ENCODE measurements at places on chromosomes 13 and 19. TPM values are rescaled to one million over a fixed set of nuclear protein-coding genes. Genes with fewer than 3 reads are reported as not detected.

Gene ACP5
- 0.26 TPM for total RNA-seq

Gene LHB
- 0.89 TPM for total RNA-seq

Gene TNFRSF19
- total RNA-seq = 0.13 TPM

Gene FCER2
- not detected for total RNA-seq

Gene ATP4A
- not detected for total RNA-seq

Gene KIR2DL1
- total RNA-seq = not detected

Gene OR7D2
- 0.25 TPM for total RNA-seq

Gene SIGLECL1
- not detected for total RNA-seq

DNA sequence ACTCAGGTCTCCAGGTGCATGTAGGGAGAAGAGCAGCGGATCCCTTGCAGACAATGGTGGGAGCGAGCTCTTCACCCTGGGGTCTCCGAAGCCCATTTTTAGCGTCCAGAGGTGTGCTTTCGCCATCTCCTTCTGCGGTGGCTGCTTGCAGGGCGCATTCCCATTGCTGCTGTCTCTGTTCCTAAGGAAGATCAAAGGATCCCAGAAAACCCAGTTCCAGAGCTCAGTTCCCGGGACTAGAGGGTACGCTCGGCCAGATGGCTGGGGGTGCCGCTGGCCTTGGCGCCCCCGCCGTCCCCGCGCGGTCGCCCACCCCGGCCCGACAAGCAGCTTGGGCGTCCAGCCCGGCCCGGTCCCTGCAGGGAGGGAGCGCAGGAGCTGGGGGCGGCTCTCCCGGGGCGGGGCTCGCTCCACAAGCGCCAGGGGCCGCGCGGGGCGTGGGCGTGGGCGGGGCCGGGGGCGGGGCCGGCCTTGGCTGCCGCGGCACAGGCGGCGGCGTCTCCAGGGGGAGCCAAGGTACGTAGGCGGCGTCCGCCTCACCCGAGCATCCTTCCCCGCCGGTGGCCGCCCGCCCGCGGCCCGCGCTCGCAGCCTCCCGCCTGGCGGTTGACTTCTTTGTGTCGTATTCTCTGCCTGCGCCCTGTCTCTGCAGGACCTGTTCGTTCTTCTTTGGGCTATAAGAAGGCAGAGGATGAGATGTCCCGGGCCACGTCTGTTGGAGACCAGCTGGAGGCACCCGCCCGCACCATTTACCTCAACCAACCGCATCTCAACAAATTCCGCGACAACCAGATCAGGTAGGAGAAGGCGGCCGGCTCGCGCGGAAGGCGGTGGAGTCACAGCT, 96.8 kb downstream of the ATP8A2 start:
- no peak for DNase-seq

DNA sequence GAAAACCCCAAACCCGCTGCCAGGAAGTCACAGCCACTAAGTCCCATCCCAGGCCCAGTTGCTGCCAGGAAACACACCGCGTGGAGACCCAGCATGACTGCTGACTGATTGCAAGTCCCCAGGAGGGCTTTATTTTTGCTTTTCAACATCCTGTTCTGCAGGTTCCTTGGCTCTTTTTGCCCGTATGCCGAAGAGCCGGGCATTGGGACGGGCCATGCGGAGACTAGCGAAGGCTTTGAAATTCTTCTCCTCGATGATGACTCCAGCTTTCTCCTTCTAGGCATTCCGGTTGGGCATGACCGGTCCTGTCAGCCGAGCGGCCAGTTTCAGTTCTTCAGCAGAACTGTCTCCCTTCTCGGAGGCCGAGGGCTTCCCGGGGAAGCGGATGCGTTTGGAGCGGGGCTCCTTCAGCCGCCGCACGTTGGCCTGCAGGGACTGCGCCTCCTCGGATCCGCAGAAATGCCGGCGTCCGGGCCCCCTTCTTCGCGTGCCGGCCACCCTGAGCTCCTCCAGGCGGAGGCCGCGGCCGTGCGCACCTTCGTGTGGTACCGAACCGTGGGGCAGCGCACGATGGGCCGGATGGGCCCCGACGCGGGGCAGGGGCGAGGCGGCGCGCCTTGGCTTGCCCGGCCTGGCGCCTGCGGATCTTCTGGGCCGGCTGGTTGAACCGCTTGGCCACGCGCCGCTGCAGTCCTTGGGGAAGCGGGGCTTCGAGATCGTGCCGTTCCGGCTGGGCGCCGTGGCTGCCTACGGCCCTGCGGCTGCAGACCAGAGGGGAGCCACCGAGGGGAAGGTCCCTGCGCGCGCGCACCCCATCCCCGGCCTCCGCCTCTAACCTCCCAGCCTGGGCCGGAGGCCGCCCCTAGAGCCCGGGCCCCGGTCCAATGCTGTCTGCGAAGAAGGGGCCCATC, 15.2 kb downstream of the ZSCAN5C start:
- no peak for DNase-seq

DNA sequence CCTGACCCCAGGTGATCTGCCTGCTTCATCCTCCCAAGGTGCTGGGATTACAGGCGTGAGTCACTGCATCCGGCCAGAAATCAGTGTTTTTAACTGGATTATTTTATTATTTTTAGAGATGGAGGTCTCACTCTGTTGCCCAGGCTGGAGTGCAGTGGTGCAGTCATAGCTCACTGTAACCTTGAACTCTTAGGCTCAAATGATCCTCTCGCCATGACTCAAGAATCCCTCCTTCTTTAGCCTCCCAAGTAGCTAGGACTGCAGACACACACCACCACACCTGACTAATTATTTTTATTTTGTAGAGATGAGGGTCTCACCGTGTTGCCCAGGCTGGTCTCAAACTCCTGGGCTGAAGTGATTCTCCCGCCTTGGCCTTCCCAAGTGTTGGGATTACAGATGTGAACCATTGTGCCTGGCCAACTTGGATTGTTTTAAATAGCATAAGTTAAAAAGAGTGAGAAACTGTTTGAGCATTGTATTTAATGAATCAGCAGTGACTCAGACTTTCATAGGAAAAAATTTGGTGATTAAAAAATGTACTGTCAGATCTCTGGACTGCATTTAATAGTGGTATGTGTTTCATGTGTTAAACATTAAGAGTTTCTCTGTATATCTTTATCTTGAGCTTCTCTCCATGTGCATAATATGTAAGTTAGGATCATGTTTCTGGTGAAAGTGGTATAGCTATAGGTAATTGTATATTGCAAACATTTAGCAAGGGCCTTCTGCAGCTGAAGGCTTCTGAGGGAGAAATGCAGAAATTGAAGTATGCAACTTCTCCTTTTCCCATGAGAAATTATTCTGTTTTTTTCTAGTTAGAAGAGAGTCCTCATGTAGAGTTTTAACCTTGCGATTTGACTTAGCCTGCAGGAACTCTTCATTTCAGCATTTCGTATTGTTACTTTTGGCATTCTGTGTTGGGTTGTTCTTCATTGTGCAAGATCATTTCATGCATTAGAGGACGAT, 121.2 kb downstream of the PCCA start:
- peak; percentile 21 for DNase-seq

DNA sequence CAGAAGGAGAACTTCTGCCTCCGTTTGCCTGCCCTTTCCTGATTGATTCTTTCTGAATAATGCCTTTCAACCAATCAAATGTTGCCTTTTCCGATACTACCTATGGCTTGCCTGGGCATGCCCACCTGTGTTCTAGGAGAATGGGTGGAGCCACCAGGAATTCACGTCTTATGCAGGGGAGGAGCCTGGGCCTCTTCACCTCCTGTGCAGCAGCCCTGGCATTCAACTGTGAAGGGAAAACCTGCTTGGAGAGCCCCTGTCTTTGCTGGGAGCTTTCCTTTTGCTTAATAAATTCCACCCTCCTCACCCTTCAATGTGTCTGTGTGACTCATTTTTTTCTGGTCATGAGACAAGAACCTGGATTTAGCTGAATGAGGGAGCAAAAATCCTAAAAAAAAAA, 730.7 kb downstream of the UQCRFS1 start:
- DNase-seq = no peak

DNA sequence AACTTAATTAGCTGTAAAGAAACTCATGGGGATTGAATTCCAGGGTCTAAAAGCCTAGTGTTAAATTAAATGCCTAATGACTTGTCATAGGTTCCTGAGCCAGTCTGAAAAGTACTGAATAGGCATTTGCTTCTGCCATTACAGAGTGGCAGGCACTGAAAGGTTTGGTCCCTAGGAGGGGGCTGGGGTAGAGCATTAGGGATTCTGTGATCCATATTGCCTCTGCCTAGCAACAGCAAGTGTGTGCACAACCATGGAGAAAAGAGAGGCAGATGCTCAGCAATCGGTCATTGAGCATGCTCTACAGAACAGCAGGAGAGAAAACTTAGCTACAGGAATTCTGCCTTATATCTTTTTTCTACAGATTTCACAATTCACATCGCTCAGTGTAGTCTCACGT, 133.5 kb downstream of the TRPC4 start:
- DNase-seq = no peak

DNA sequence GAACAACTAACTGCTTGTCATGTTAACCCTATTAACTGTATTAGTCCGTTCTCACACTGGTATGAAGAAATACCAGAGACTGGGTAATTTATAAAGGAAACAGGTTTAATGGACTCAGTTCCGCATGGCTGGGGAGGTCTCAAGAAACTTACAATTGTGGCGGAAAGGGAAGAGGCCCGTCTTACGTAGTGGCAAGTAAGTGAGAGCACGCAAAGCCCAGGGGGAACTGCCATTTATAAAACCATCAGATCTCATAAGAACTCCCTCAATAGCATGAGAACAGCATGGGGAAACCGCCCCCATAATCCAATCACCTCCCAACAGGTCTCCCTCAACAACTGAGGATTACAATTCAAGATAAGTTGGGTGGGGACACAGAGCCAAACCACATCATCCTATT, 34.7 kb downstream of the PHF11 start:
- no peak for DNase-seq

DNA sequence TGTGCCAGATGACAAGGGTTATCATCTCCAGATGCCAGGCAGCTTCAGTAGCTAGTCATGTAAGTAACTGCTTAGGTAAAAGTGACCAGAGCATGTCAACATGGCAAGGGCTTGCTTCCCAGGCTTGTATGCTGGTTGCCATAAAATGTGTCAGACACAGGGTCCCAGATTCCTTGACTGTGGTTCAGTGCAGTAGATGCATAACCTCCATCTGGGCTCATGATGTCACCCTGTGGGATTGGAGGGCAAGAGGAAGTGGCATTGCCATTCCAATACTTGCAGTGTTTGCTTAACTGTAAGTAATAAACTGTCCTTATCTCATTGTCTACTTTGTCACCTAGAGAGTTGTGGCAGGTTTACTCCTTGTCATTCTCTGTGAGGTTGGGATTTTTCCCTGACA, 226.8 kb downstream of the PCDH17 start:
- DNase-seq = no peak

- DNase-seq = no peak
Measured at GRCh38 chr13:52878831-52879230, 30.4 kb upstream of the PCDH8 start.

DNA sequence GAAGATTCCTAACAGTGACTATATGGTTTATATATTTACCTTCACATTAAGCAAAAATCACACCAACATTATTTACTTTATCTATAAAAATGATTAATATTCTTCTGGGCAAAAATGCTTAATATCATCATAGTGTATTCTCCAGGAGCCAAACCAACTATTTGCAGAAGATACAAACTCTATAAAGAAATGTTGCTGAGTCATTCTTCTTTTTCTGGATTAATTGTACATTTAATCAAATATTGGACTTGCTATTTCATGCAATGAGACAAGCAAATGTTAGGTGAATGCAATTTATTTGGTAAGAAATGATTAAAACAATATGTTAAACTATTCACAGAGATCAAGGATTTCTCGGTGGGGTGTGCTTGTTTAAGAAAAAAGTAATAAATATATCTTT, 1075.8 kb downstream of the PCDH9 start:
- no peak for DNase-seq

DNA sequence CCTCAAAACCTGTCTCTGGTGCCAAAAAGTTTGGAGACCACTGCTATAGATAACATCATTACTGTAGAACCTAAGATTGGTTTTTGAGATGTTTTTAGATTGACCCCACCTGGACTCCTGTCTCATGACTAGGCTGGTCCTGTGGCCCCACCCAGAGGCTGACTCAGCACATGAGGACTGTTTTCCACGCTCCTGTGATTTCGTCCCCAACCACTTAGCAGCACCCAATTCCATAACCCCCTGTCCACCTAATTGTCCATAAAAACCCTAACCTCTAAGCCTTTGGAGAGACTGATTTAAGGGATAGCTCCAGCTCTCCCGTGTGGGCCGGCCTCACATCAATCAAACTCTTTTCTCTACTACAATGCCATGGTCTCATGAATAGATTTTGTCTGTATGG, 25.6 kb upstream of the GAS6 start:
- DNase-seq = no peak

GRCh38 chr13:61824168-61824567, 408.5 kb upstream of the PCDH20 start:
- no peak for DNase-seq

GRCh38 chr19:2783781-2784145, 690 bp upstream of the SGTA start:
- no peak for DNase-seq

- DNase-seq = no peak
Measured at GRCh38 chr19:3135961-3136683, at the start of gene GNA15. Gene GNA15 (plus strand): TSS chr19:3136033. CDS start chr19:3136451, 418 bp downstream.

- no peak for DNase-seq
Measured at GRCh38 chr13:40409278-40409677, 257.2 kb downstream of the FOXO1 start.

GRCh38 chr19:3521104-3521445, 15.0 kb downstream of the FZR1 start:
- no peak for DNase-seq

DNA sequence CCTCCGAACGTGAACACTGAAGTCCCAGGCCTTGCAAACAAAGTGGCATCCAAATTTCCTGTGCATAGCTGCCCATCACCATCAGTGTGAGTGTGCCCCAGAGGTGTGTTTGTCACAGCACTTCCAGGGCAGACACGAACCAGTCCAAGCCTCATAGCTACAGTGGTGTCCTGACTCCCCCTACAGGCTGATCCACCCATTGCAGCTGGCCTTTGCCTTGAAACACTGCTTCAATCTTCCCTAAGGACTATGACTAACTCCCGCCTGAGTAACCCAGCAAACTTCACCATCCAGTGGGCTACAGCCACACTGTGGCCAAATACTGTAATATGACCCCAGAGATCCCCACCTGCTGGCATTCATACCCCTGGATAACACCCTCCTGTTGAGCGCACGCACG, 3.9 kb downstream of the ZNF266 start:
- peak; percentile 47 for DNase-seq

DNA sequence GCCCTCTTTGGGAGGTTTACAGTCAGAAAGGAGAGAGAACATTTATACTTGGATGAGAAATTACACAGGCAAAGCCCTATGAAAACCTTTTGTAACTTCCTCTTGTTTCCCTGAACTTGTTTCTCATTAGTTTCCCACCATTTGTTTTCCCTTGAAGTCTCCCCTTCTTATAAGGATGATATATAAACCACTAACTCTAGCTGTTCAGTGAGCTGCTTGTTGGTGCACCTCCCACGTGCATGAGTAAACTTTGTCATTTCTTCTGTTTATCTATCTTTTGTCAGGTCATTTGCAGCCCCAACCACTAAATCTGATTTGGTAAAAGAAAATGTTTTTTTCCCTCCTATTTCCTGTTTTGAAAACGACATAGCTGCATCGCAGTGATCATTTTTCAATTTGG, 919.9 kb downstream of the SLITRK1 start:
- DNase-seq = no peak

Data from dermis microvascular lymphatic vessel endothelial cell (primary cell).